ENCODE measurements at places on chromosomes 1 and 21.

GRCh38 chr1:156083800-156084790 is 1.8 kb upstream of the MEX3A start:
- DNase-seq = no peak

DNA sequence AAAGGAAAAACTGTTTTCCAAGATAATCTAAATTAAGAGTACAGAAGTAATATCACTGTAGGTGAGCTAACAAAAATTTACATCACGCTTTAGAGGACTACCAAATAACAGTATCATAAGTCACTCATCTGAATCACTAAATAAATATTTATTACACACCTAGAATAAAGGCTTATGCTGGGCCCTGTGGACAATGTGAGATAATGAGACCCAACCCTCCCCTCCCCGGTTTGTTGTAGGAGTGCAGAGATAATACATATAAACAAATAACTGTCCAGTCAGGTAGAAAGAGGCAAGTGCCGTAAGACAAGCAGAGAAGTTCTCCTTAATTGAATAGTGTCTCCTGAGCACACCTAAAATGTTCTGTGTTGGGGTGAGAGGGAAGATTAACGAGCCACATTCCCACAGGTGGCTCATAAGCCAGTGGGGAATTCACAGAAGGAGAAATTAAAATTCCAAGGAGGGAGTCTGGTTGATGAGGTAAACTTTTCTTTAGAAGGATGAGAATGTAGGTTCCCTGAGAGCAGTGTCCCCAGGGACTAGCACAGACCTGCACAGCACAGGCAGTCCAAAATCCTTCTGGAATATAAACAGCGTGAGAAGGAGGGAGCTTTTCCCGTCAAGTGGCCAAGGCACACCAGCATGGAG is 241.4 kb downstream of the NFIA start:
- DNase-seq = no peak

DNA sequence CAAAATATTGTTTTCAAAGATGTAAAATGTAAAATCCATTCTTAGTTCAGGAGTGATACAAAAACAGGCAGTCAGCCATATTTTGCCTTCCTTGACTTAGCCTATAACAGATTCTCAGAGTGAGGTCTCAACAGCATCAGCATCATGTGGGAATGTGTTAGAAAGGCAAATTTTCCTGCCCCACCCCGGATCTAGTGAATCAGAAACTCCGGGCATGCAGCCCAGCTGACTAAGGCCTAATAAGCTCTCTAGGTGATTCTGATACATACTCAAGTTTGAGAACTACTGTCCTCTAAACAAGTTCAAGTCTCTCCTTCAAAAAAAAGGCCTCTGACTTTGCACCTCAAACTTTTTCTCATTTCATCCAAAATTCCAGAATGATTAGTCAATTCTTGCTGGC is 46.9 kb upstream of the PRRC2C start:
- no peak for DNase-seq

DNA sequence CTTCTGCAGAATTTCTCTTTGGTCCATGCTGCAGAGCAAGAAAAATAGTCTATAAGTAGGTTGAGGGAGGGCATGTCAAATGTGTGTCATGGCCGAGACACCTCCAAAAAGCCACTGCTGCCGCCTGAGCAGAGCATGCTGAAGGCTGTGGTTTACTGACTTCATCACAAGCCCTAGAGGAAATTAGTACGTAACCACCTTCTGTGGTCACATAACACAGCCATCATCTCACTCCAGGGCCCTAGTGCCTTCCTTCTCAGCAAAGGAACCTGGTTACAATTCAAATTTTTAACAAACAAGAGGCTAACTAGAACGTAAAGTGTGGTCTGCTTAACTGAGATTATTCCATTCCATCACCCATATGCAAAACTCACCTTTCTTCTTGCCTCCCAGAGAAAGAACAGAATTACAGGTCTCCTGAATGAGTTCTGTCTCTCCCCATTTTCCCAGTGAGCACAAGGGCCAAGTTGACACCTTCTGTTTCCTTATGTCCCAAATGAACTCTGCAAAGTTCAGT is at the start of gene PTPN22:
TSS of gene PTPN22 (minus strand) at position 116 of the 517 bp plus-strand sequence.
- peak; percentile 82 for DNase-seq

- no peak for DNase-seq
Observed at GRCh38 chr1:29409616-29410015, 173.3 kb downstream of the PTPRU start.

DNA sequence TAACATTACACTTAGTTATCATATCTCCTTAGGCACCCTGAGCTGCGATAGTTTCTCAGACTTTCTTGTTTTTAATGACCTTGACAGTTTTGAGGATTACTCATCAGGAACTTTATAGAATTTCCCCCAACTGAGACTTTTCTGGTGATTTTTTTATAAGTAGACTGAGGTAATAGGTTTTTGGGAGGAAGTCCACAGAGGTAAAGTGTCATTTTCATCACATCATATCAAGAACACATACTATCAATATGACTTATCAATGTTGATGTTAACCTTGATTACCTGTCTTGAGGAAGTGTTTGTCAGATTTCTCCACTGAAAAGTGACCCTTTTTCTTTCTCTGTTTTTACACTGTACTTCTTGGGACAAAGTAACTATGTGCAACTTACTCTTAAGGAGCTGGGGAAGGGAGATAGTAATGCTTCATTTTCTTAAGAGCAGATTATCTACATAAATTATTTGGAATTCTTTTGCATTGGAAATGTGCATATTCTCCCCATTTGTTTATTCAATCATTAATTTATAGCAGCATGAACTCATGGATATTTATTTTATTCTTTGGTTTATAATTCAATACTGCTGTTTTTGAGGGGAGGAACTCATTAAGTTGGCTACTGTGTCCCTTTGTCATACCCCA is 72.8 kb upstream of the HSD17B7 start:
- no peak for DNase-seq

GRCh38 chr1:153420306-153420705 is 4.0 kb downstream of the S100A7A start:
- DNase-seq = no peak

GRCh38 chr1:50699795-50700194 is 260.3 kb downstream of the FAF1 start:
- DNase-seq = no peak

- DNase-seq = no peak
Observed at GRCh38 chr1:64581843-64582185, 111.9 kb downstream of the CACHD1 start.

GRCh38 chr1:219430419-219430818 is 182.5 kb downstream of the ZC3H11B start:
- no peak for DNase-seq

GRCh38 chr1:216923601-216924000 is 200.4 kb upstream of the ESRRG start:
- no peak for DNase-seq

DNA sequence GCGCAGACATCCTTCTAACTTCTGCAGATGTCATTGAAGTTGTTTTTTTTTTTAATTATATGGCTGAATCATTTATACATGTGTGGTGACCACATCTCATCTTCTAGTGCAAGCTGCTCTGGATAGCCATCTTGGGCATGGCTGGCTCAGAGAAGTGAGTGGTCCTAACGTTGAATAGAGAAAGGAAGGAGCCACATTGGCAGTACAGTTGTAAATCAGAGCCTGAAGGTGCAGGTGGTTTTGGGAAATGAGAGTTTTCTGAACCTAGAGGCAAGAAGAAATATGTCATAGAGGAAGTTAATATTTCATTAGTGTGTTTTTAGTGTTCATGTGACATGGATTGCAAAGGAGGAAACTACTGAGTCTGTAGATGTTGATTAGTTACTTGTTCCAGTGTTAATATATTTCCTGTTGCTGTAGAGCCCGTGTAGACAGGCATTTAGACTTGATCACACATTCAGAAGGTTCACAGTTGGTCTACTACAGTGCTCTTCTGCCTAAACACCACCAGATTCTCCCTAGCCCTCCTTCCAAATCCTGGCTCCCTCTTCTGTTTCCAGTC is 163.7 kb downstream of the ROR1 start:
- no peak for DNase-seq

- DNase-seq = no peak
Observed at GRCh38 chr1:173393659-173394000, 83.5 kb upstream of the PRDX6 start.

DNA sequence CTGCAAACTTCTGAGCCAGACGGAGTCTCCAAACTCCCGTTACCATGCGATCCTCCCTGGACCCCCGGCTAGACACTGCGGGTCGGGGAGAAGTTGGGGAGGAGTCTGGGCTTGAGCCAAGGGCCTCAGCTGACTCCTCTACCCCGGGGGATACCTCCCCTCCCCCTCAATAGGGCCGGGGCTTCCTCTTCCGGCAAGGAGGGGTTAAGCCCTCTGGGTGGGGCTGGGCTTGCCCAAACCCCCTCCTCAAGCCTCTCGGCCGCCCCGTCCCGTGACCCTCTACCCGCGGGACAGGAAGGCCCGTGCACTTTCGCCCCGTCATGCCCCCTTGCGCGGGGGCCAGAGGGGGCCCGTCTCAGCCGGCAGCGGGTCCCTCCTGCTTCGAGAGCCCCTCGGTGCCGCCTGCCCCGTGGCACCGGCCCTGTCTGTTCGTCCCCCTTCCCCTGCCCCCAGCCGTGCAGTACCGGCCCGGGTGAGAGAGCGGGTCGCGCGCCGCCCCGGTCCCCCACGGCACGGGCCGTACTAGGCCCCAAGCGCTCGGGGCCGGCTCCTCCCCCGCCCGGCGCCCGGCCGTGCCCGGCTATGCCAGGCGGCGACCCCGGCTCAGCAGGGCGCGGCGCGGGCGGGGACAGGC is 652 bp downstream of the ARL8A start:
- peak; percentile 72 for DNase-seq

DNA sequence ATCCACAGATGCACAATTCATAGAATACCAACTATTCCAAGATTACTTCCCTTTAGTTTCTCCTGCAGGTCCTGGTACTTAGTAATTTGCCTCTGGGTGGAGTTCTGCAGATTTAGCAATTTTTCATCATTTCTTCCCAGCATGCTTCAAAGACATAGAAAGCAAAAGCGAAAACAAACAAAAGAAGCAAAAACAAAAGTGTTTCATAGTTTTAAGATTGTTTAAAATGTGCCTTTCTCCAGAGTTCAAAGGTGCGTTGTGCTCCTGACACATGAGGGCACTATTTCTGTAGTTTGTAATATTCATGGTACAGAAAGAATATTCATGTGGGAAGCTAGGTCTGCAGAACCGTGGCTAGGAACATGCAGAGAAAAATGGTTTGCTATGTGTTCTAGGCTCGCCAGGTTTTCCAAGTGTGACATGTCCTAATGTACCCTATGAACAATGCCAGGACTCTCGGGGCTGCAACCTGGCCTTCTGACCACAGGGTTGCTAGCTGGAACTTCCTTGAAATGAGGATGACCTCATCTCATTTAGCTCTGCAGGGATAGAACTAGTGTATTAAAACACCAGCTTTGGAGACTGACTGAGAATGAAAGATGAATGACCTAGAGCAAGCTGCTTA is 30.0 kb upstream of the RCSD1 start:
- DNase-seq = peak; percentile 70

DNA sequence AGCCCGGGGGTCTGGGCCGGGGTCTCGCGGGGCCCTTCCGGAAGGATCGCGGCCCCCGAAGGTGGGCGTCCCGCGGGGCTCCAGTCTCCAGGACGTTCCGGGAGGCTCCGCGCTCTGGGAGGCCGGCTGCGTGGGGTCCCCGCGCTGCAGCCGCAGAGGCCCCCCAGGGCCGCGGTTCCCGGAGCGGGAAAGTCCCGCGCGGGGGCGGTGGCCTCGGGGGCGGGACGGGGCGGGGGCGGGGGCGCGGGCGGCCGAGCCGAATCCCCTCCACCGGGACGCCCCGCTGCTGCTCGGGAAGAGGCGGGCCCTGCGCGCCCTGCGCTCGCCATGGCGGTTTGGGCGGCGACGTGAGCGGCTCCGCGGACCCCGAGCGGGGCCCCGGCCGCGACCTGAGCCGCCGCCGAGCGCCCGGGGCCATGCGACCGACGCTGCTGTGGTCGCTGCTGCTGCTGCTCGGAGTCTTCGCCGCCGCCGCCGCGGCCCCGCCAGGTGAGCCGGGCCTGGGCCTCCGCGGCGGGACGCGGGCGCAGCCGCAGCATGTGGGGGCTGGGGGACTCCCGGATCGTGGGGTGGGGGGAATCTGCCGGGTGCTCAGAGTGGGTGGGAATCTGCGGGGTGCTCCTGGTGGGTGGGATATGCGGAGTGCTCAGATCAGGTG is at the start of gene IFNGR2:
TSS of gene IFNGR2 (plus strand) at position 286 of the 658 bp plus-strand sequence. CDS start at position 417, 131 bp downstream.
- peak; percentile 75 for DNase-seq

DNA sequence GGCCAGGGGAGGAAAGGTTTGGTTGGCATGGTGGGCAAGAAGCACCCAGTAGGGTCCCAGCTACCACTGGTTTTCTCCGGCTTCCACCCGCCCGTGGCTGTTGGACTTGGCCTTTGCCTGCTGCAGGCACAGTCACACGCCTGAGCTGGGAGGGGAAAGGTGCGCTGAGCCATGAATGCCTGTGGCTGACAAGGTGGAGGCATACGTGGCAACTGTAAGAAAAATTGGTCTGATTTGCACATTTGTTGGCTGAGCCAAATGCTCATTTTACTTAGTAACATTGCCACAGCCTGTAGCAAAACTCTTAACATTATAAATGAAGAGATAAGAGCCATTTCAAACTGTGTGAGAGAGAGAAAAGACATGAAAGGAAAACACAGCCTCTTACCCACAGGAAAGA is 191.6 kb downstream of the PTPRC start:
- no peak for DNase-seq

All from activated CD8-positive, alpha-beta memory T cell treated with anti-CD3 and anti-CD28 coated beads for 24 hours (primary cell).